ENCODE measurements at places on chromosomes 13 and 19. TPM values are rescaled to one million over a fixed set of nuclear protein-coding genes. Genes with fewer than 3 reads are reported as not detected.

Gene CCDC169
- not detected for total RNA-seq

Gene GTF2F2
- total RNA-seq: 45.4 TPM

Gene MLNR
- total RNA-seq: not detected

Gene VSTM1
- total RNA-seq: not detected

Gene SCGB2B2
- total RNA-seq: 8.3 TPM

Gene KRTDAP
- total RNA-seq: 10,097 TPM

Data from lower leg skin (tissue), 4 donors.